Breast epithelium (tissue), 4 donors: ENCODE measurements at places on chromosomes 5 and 9. TPM values are rescaled to one million over a fixed set of nuclear protein-coding genes. Genes with fewer than 3 reads are reported as not detected.

- no peak for DNase-seq
Observed at GRCh38 chr5:77316871-77317661, 106.6 kb downstream of the PDE8B start.

DNA sequence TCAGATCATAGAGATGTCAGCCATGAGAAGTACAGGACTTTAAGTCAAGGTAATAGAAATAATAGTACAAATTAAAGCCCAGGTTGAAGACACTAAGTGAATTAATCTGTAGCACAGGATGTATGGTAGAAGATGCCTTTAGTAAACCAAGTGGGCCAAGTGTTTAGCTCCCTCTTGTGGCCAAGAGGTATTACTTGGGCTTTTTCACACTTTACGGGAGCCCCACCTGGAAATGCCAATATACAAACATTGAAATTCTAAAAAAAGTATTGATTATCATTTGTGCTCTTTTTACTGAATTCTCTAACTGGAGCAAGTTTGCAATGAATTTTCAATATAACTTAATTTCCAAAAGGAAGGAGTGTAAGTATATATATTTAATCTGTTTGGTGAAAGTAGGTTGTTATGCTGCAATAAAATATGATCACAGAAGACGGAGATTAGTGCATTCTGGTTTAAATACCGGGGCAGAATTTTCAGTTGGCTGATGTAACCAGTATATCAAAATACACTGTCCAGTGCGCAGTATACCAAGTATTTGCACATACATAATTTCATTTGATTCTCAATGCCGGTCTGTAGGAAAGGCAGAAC lies 84.7 kb downstream of the PARP8 start:
- DNase-seq: no peak

DNA sequence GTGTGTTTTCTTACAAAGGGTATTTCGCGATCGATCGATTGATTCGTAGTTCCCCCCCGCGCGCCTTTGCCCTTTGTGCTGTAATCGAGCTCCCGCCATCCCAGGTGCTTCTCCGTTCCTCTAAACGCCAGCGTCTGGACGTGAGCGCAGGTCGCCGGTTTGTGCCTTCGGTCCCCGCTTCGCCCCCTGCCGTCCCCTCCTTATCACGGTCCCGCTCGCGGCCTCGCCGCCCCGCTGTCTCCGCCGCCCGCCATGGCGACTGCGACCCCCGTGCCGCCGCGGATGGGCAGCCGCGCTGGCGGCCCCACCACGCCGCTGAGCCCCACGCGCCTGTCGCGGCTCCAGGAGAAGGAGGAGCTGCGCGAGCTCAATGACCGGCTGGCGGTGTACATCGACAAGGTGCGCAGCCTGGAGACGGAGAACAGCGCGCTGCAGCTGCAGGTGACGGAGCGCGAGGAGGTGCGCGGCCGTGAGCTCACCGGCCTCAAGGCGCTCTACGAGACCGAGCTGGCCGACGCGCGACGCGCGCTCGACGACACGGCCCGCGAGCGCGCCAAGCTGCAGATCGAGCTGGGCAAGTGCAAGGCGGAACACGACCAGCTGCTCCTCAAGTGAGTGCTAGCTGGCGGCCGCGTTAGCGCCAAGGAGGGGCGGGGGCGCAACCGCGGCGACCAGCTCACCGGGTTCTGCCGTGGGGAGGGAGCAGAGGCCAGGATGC lies 480 bp downstream of the LMNB1 start:
- DNase-seq: peak; percentile 30

Gene IRGM
- 0.66 TPM for total RNA-seq

Gene ASPN
- total RNA-seq: 6.2 TPM

- no peak for DNase-seq
Observed at GRCh38 chr5:83586874-83587776, 115.6 kb downstream of the VCAN start.

GRCh38 chr9:16964228-16964627 lies 93.8 kb upstream of the BNC2 start:
- no peak for DNase-seq

Gene SPINK7
- not detected for total RNA-seq

Gene SPATA6L
- 14.4 TPM for total RNA-seq

DNA sequence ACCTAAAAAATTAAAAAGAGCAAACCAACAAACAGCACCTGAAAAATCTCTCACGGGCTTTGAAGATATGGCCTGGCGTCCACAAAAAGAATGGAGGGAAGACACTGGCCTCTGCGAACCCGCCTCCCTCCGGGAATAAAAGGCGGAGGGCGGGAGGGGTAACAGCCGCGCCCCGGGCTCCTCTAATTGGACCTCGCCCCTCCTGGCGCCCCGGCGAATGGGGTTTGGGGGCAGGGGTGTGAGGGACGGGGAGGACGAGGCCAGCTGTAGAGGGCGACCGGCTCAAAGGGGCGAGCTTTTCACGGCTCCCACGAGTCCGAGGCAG lies 753 bp downstream of the FANCC start:
- peak; percentile 32 for DNase-seq

GRCh38 chr9:113719919-113720318 lies 156.2 kb upstream of the ZNF618 start:
- no peak for DNase-seq

Gene PITX1
- total RNA-seq: 0.15 TPM

Gene SLCO4C1
- total RNA-seq: 0.73 TPM

DNA sequence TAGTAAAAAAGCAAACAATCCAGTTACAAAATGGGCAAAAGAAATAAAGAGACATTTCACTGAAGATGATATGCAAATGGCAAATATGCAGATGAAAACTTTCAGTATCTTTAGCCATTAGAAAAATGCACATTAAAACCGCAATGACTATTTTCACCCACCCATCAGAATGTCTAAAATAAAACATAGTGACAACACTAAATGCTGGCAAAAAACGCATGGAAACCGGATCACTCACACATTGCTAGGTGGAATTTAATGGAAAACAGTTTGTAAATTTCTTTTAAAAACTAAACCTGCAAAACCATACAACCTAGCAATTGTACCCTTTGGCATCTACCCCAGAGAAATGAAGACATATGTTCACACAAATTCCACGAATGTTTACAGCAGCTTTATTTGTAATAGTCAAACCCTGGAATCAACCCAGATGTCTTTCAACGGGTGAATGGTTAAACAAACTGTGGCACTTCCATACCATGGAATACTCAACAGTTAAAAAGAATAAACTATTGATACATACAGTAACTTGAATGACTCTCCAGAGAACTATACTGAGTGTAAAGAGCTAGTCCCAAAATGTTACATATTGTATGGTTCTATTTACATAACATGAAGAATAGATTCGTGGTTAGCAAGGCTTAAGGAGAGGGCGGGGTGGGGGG lies 17.2 kb upstream of the PAM start:
- DNase-seq: no peak

Gene KLF4
- 52.7 TPM for total RNA-seq

- DNase-seq: no peak
Observed at GRCh38 chr5:155978850-155979249, 348.1 kb upstream of the SGCD start.

Gene PTPRD
- total RNA-seq: 3.6 TPM

DNA sequence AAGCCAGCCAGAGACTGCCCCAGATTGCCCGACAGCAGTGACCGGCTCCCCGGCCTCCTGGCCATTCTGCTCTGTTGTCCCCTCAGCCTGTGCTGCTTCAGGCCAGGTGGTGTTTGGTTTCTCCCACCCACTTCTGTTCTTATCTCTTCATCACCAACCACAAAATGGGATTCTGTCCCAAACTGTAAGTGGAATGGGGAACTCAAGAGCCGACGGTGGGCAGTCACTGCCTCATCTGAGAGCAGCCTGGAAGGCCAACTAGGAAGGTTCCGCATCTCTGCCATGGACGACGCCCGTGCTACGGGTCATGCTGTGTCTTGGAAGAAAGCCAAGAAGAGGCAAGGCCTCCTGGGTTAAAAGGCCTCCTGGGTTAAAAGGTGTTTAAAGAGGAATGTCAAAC lies 219.0 kb upstream of the PIK3R1 start:
- no peak for DNase-seq

Gene CDC23
- total RNA-seq: 31.3 TPM

GRCh38 chr9:110104261-110104809 lies 103.6 kb downstream of the C9orf152 start:
- no peak for DNase-seq

DNA sequence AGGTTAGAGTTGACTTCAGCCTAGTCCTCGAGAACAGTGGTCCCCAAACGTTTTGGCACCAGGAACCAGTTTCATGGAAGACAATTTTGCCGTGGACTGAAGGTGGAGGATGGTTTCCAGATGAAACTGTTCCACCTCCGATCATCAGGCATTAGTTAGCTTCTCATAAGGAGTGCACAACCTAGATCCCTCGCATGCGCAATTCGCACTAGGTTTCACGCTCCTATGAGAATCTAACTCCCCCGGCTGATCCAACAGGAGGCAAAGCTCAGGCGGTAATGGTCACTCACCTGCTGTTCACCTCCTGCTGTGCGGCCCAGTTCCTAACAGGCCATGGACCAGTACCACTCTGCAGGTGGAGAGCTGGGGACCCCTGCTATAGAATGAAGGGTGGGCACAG lies 163.6 kb downstream of the CDH6 start:
- no peak for DNase-seq

GRCh38 chr5:22926574-22926973 lies 73.4 kb upstream of the CDH12 start:
- no peak for DNase-seq

DNA sequence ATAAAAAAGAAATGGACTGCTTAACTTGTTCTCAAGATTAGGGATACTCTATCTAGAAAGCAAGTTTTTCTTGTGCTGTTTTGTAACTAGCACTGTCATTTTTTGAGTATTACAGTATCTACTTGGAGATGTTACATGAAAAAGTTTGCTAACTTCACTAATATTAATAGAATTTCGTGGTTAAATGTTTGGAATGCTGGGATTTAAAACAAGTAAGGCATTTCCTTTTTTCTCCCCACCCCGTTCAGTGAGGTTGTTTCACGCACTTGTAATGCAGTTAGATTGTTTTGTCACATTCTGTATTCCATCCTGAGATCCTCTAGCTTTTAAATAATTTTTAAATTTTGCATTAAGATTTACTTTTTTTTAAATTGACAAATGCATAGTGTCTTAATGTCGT lies 20.0 kb upstream of the TEK start:
- no peak for DNase-seq

DNA sequence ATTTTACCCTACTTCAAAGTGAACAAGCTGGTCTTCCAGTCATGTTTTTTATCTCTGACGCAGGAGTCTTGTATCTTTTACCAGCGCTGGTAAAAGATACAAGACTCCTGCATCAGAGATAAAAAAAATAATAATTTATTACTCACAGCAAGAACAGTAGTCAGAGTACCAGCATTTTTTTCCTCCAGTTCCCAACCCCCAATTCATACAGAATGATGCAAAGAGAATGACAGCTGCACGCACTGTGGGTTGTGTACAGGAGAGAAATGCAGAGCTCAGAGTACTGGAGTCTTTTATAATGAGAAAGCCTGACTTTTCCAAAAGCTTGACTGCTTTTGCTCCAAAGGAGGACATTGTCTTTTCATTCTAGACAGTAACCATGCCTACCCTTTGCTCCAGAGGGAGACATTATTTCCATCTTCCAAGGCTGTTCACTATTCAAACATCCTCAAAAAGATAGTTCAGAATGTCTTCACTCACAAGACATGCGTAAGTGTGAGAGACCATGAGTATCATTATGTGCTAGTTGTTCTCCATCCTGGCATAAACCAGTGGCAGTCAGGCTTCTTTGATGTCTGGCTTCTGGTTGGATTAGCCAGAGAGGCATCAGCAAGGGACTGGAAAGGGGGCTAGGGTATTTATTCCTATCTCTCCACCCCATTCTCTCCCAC lies 14.3 kb upstream of the RANBP6 start:
- no peak for DNase-seq

GRCh38 chr9:77922591-77922990 lies 109.0 kb downstream of the GNAQ start:
- DNase-seq: no peak

GRCh38 chr5:33968211-33969005 lies 16.1 kb downstream of the SLC45A2 start:
- DNase-seq: no peak

DNA sequence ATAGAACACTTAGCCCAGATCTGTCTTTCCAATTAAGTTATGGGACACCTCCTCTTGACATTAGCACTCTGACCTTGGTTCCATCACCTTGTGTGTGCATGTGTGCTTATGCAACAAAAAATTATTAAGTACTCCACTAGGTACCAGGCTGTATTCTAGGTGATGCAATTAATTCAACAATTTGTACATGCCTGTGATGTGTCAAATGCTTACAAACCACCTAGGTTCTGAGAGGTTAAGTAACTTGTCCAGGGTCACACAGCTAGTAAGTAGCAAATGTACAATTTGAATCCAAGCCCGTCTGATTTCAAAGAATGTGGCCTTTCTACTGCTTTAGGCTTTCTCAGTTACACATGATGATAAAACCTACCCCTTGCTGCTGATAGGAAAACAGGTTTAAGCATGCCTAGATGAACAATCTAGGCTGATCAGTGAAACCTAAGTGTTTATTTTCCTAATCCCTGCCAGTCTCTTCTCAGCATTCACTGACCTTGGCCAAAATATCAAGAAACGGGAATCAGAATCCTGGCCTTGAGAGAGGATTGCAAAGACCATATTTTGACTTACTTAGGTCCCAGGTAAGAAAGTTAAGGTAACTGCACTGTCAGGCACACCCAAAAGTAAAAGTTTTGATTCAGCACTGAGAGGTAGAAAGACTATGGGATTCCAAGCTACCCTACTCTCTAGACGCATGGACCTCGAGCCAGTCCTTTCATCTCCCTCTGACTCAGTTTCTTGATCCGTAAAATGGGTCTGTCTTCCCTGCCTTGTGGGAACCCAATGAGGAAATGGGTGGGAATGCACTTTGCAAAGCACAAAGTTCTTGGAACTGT lies 1.0 kb downstream of the TBC1D2 start:
- DNase-seq: no peak

Gene PCDHB13
- total RNA-seq: 5.9 TPM

DNA sequence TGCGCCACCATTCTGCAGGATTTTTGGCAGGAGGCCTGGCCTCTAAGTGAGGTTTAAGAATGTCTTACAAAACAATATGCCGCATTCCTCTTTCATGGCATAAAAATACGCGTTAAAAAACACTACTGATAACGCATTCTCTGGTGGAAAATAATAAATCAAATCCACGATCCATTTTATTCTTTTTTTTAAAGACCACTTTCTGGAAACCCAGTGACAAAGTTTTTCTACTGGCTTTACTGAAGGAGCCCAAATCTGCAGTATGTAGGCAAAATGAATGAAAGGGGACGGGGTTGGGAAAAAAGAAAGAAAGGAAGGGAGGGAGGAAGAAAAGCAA lies 2.0 kb downstream of the SV2C start:
- no peak for DNase-seq

GRCh38 chr5:167626341-167627123 lies 664.9 kb upstream of the WWC1 start:
- DNase-seq: no peak

DNA sequence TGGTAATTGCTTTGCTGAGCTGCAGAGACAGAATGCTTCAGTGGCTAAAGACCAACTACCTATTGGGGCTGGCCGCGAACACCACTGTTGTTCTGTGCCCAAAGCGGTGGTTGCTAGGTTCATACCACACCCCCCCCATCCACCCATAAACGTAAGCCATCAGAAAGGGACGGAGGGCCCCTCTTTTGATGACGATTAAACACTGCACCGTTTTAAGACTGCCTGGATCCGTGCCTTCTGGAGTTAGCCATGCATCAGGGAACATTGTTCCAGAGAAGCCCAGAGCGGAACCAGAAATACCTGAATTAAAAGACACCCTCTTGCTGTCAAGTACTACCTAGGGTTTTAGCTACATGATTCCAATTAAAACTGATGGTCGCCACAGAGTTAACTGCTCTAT lies 369.1 kb upstream of the DAP start:
- DNase-seq: no peak

Gene ADRA1B
- 0.88 TPM for total RNA-seq
